Hematopoietic multipotent progenitor cell treated with erythropoietin and hydrocortisone succinate and interleukin-3 and kit ligand, for 15 days (in vitro differentiated cells): ENCODE measurements at places on chromosomes 5 and 9.

DNA sequence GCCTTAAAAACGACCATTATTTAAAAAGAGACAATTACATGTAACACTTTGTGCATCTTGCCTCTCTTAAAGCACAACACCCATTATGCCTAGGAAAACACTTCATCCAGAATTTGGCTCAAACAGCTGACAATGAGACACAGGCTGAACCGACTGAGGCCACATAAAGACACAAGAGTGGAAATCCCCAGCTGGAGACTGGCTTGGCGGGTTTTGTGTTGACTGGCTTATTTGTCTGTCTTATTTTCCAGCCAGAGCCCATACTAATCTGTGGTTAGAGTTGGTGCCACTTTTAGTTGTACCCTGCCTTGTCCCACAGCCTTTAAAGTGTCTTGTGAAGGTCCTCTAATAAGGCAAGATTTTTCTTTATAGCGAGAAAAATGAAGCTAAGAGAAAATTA, 21.2 kb downstream of the TRIM14 start:
- DNase-seq: no peak

GRCh38 chr5:58641533-58641932, 58.7 kb downstream of the RAB3C start:
- no peak for DNase-seq

DNA sequence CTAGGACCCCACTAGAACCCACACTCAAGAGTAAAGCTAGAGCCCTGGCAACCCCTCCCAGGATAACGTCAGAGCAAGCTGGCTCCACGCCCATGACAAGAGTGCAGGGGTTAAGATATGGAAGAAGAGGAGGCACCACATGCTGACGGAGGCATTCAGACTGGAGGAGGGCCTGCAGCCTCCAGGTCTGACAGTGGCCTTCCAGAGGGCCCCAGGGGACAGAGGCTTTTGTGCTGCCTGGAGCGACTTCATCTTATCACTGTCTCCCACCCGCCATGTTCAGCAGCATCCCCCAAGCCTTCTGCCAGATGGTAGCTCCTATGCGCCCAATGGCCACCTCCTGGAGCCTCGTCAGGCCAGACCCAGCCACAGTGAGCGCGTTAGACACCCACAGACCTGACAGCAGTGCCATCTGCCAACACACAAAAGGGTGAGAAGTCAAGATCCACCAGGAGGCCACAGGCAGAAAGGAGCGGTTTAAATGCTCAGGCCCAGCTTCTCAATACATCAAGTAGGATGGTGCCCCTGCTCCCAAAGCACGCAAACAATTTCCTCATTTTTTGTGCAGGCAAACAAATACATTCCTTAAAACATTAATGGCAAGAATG, 65.8 kb downstream of the C5orf15 start:
- peak; percentile 93 for DNase-seq

GRCh38 chr5:69519285-69519684, 26.7 kb downstream of the OCLN start:
- no peak for DNase-seq

GRCh38 chr5:128036950-128037349, 46.6 kb upstream of the SLC12A2 start:
- DNase-seq: no peak

- no peak for DNase-seq
Observed at GRCh38 chr5:145737578-145737977, 97.6 kb downstream of the PRELID2 start.

DNA sequence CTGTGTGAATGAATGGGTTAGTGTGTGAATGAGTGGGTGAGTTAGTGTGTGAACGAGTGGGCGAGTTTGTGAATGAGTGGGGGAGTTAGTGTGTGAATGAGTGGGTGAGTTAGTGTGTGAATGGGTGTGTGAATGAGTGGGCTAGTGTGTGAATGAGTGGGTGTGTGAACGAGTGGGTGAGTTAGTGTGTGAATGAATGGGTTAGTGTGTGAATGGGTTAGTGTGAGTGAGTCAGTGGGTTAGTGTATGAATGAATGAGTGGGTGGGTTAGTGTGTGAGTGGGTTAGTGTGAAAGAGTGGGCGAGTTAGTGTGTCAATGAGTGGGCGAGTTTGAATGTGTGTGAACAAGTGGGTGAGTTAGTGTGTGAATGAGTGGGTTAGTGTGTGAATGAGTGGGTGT, 35.5 kb downstream of the NKD2 start:
- DNase-seq: no peak

- no peak for DNase-seq
Observed at GRCh38 chr9:133204993-133205336, 4.1 kb downstream of the OBP2B start.
